ENCODE measurements at places on chromosomes 16 and 17.

DNA sequence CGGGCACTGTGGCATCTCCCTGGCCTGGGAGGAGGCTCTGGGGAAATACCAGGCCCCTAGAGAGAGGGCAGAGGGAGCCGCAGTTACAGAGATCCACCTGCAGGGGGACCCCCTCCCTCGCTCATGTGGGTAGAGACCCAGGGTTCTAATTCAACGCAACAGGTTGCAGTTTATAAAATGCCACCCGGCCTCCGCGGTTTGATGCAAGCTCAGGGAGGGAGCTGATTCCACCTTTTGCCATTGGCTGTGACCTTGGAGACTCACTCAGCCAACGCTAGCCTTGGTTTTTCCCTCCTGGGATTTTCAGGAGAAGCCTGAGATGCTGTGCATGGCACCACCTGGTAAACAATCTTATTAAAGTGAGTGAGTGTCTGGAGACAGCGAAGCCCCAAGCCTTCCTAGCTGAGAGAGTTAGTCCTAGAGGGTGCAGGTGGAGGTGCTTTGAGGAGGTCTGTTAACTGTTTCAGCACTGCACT, 12.1 kb downstream of the TTLL6 start:
- DNase-seq, result peak; percentile 82

DNA sequence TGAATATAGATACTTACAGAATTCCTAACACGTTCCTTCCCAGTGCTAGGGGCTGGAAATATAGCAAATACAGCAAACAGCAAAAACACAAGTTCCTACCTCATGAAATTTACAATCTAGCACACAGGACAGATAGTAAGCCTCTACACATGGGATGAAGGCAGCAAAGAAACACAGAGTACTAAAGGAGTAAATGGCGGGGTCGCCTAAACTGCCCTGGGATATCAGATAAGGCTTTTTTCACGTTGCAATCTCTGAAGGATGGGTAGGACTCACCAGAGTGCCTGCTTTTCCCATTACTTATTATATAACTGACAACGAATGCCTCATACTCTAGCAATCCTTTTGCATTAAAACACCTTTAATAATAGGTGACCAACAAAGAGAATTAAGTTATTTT, 19.8 kb downstream of the CEP112 start:
- no peak for DNase-seq

GRCh38 chr17:65020284-65020683, 36.3 kb downstream of the GNA13 start:
- peak; percentile 35 for DNase-seq

- peak; percentile 81 for DNase-seq
These were observed 15.6 kb upstream of the ZFPM1 start for GRCh38 chr16:88437367-88437964.

GRCh38 chr16:54632322-54633220, 298.1 kb upstream of the IRX5 start:
- DNase-seq, result no peak

GRCh38 chr17:42405076-42405475, 16.8 kb upstream of the STAT3 start:
- DNase-seq, result no peak

- DNase-seq, result no peak
These were observed 325.9 kb downstream of the ZFHX3 start for GRCh38 chr16:72721981-72722380.

- peak; percentile 37 for DNase-seq
These were observed 3.0 kb downstream of the CYLD start for GRCh38 chr16:50744881-50745280.

GRCh38 chr17:35087731-35088355, 24.3 kb upstream of the RFFL start:
- no peak for DNase-seq

Data from AG08396 (cell line).